ENCODE measurements at places on chromosomes 2 and 18.
A peak's percentile ranks its signal among the peaks of the same experiment; 100 is the strongest.

- no peak for DNase-seq
Measured at GRCh38 chr2:168819050-168819715, 16.7 kb downstream of the NOSTRIN start.

DNA sequence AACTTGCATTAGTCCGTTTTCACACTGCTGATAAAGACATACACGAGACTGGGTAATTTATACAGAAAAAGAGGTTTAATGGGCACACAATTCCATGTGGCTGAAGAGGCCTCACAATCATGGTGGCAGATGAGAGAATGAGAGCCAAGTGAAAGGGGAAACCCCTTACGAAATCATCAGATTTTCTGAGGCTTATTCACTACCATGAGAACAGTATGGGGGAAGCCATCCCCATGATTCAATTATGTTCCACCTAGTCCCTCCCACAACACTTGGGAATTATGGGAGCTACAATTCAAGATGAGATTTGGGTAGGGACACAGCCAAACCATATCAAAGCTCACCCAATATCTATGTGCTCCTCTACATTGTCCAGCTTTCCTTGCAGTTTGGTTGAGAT, 16.0 kb upstream of the SERPINE2 start:
- no peak for DNase-seq

DNA sequence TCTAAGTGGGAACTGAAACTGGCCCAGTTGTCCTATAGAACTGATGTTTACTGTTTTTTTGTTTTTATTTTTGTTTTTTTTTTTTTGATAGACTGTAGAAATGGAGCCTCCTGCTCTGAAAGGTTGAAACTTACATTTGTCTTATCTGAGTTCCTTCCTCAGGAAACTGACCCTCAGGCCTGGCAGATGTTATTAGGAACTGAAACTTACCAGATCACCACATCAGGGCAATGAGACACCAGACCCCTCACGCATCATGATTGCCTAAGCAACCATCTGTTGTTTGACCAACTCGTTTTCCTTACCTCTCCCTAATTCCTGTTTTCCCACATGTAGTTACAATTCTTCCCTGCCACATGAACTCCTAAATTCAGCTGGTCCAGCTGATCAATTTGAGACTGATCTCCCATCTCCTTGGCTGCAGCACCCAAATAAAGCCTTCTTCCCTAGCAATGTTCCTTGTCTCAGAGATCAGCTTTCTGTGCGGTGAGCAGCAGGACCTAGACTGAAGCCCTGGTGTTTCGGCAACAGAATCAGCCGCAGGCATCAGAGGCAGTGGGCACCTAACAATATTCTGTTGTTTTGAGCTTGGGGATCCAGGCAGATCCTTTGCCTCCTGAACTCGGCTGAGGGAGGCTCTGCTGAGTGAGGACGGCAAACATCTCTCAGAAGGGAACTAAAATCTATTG, 96.8 kb downstream of the MSH2 start:
- DNase-seq, result no peak

GRCh38 chr2:205564346-205565141, 117.8 kb upstream of the NRP2 start:
- DNase-seq, result no peak

- DNase-seq, result peak; percentile 72
Measured at GRCh38 chr2:9112079-9112721, 94.4 kb upstream of the ASAP2 start.

GRCh38 chr18:48949606-48950535, 894 bp downstream of the SMAD7 start:
- no peak for DNase-seq

DNA sequence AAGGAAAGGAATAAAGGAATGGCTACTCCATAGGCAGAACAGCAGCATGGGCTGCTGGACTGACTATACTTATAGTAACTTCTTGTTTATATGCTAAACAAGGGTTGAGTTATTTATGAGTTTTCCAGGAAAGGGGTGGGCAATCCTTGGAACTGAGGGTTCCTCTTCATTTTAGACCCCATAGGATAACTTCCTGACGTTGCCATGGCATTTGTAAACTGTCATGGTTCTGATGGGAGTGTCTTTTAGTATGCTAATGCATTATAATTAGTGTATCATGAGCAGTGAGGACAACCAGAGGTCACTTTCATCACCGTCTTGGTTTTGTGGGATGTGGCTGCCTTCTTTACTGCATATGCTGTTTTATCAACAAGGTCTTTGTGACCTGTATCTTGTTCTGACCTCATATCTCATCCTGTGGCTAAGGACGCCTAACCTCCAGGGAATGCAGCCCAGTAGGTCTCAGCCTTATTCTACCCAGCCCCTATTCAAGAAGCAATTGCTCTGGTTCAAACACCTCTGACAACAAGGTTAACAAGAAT, 98.6 kb upstream of the CABLES1 start:
- DNase-seq, result no peak

DNA sequence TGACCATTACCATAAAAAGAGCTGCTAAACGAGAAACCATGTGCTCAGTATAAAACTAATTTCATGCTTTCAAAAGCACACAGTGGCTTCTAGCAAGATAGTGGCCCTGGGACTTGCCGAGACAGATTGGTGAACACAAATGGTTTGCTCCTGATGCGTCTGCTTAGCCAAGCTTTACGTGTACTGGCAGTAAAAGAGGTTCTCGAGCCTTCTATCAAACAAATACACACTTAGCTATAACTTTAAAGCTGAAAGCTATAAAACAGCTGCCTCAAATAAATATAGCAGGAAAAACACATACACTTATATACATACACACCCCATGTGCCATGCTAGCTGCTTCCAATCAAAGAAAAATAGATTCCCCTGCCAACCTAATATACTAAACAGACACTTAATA, 117.0 kb downstream of the ZNF385B start:
- DNase-seq, result no peak

GRCh38 chr2:97691166-97691565, 21.7 kb downstream of the C2orf92 start:
- DNase-seq, result no peak

GRCh38 chr18:23020555-23021294, 87.6 kb downstream of the RBBP8 start:
- DNase-seq, result no peak

- no peak for DNase-seq
Measured at GRCh38 chr2:17793296-17793695, 23.0 kb upstream of the MSGN1 start.

DNA sequence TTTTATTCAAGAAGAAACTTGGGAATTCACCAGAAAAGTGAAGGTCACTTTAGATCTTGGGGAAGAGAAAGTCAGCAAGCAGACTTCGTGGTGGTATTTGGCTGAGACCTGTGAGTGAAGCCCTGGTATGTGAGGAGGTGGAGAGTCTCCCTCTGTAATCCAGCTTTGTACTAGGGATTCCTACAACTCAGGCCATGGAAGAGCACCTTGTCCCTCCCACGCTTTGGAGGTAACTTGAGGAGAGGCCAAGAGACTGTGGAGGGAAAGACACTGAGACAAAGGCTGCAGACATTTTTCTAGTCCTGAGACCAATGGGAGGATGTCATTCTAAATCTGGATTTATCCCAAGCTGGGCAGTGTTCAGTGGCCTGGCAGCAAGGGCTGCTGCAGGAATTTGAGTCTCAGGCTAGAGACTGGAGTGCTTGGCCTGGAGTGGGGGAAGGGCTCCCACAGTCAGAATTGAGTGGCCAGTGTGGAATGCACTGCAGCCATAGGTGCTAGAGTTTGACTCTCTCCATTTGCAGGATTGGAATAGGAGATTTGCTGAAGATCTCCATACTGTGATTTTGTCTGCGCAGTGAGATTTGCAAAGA, 219.0 kb downstream of the ACTR3 start:
- no peak for DNase-seq

DNA sequence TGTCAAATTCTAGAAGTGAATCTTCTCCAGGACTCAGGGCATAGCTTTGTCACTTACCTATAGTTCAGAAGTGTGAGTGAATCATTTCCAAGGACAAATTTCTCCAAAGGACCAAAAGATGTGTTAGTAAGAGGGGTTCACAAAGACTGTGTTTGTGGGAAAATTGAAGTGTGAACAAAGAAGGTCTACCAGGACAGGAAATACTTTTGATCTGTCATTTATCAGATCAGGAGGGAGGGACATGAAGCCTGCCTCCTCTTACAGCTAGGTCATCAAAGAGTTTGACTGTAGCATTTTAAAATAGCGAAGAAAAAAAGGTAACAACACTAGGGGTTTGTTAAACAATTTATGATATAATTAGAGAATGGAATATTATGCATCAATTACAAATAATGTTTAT, 2.0 kb upstream of the CD28 start:
- no peak for DNase-seq

DNA sequence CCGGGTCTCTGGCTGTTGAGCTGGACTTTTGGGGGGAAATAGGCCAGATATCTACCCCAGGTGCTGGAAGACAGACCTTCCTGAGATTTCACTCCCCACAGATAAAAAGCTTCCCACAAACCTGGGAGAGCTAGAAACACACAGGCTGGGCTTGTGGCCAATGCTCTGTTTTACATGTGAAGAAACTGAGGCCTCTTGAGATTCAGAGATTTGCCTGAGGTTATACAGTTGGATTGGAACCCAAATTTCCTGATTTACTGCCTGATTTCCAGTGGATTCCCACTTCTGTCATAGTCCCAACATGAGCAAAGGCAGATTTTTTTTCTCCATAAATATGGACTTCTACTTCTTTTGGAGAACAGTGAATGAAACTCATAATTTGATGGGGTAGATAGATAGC, 360.2 kb downstream of the SETBP1 start:
- DNase-seq, result no peak

- DNase-seq, result no peak
Measured at GRCh38 chr18:77547757-77548156, 298.1 kb downstream of the GALR1 start.

GRCh38 chr2:126843081-126843480, 55.6 kb upstream of the TEX51 start:
- DNase-seq, result no peak

DNA sequence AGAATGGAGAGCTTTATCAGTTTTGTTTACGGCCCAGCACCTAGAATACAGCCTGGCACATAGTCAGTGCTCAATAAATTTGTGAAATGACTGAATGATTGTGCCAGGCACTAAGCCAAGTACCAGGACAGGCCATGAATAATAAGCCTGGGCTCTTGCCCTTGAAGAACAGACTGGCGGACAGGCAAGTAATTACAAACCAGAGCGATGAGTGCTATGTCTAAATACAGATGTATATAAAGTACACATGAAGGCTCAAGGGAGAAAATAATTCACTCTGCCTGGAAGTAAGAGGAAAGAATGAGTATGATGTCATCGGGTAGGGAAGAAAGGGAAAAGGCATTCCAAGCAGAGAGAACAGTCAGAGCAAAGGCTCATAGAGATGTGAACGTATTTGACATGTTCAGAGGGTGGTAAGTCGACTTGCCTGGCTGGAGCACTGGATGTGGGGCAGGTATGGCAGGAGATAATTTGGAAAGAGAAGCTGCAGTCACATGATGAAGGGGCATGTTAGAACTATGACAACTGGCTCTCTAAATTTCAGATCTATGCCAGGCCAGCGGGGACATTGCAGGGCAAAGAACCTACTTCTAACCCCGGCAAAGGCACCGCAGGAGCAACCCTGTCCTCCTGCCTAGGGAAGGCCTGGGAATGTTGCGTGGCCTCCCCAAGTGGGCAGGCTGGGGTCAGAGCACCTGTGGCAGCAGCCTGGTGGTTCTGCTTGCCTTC, 119.1 kb upstream of the STPG4 start:
- peak; percentile 69 for DNase-seq

DNA sequence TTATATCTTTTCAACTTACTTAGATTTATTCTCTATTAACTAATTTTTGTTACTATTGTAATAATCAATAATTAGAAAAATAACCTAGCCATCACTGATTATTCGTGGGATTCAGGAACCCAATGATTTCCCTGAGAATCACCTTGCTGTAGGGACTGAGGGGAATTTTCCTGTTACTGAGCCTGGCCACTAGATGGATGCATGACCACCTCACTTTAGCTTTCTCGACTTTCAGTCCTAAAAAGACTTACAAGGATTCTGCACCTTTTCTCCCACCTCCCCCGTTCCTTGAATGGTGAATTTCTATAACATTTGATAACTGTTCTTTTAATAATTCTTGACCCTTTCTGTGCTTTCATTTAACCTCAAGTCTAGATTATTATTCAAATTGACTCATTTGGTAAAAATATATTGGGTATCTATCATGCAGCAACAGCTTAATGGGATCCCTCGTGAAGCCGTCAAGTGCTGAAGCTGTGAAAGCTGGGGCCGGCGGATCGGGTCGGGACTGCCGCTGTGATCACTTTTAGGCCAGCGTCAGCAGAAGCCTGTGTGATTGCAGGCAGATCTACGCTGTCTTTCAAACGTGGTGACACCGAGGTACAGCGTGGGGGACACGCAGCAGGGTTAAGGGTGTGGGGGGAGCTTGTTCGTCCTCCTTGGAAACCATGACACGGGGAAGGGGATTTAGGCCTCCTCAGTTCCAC, 38.8 kb upstream of the TMEM18 start:
- no peak for DNase-seq

- DNase-seq, result peak; percentile 17
Measured at GRCh38 chr2:24421668-24422067, 61.3 kb upstream of the ITSN2 start.

GRCh38 chr2:36376992-36377738, 21.6 kb downstream of the CRIM1 start:
- no peak for DNase-seq

DNA sequence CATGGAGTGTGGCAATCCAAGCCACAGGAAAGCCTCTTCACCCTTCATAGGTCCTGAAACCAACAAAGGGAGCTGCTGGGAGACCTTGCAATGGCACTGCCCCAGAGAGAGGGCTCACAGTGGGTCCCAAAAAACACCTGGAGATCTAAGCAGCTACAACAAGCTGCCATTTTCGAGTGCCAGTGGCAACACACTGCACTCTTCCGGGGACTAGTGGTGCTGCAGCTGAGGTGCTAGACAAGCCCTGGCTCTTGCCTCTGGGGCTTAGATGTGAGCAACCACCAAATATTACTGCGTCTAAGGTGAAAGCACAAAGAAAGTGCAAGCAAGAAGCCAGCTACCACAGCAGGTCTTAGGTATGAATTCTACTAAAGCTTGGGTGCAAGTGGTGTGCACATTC, 192.9 kb downstream of the NOL4 start:
- DNase-seq, result no peak

GRCh38 chr2:241810307-241811200, 1.6 kb downstream of the NEU4 start:
- no peak for DNase-seq

- no peak for DNase-seq
Measured at GRCh38 chr2:133486771-133487191, 81.5 kb downstream of the NCKAP5 start.

DNA sequence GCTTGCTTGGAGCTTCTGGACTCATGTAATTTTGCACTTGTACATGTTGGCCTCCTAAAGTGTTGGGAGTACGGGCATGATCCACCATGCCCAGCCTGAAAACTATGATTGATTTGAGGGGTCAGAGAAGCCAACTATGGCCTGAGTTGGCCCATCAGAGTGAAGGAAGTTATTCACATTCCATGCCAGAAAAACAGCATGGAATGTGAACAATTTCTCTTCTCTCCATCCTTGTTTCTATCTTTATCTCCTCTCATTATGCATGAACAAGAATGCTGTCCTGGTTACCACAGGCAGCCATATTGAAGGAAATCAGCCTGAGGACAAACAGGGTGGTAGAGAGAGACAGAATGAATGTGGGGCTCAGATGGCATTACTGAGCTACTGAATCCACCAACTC, 3.5 kb upstream of the CD226 start:
- DNase-seq, result no peak

GRCh38 chr2:71299507-71299906, 32.1 kb upstream of the ZNF638 start:
- DNase-seq, result no peak

All from non-pigmented ciliary epithelial cell (primary cell).